Left kidney (tissue), 8 donors: ENCODE measurements at places on chromosomes 7 and 10.

DNA sequence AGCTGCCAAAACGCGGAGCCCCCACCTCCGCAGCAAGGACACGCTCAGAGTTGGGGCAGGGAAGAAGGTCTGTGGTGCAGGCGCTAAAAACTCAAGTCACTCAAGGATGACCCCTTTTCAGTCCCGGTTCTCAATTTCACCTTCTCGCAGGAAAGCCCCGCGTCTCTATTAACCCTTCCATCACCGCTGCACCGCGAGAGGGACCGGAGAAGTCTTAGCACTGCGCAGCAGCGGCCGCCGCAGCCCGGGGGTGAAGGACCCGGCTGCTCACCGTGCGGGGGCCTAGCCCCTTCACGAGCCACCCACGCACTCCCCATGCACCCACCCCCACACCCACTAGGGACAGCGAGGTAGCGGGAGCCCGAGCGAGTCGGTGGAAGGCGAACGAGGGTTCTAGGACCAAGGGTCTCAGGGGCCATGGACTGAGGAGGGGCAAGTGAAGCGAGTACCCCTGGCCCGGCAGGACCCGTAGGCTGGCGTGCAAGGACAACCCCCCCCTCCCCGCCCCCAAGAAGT is 162.9 kb downstream of the SH3PXD2A start:
- DNase-seq: no peak

GRCh38 chr10:114279289-114279688 is 40.2 kb downstream of the VWA2 start:
- no peak for DNase-seq

DNA sequence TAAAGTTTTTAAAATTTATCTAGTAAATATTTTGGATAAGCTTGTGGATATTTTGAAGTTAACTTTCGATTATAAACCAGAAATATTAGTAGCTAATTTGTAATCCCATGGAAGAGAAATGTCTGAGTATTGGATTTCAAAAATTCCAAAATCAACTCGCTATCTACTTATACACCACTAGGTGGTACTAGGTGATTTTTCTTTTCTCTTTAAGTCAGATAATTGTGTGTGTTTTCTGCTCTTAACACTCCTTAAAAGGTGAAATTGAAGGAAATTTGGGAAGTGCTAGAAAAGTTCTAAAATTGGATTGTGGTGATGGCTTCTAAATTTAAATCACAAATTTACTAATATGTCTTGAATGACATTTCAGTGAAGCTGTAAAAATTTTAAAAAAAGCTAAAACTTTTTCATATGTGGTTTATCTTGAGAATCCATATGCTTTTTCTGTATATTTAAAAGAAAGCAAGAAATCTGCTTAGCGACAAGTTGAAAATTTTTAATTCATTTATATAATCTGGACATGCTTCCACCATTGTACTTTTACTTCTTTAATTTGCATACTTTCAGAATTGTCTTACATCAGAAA is 90.2 kb downstream of the IPMK start:
- peak; percentile 13 for DNase-seq

- no peak for DNase-seq
Measured at GRCh38 chr7:36366005-36366717, 23.5 kb upstream of the ANLN start.

DNA sequence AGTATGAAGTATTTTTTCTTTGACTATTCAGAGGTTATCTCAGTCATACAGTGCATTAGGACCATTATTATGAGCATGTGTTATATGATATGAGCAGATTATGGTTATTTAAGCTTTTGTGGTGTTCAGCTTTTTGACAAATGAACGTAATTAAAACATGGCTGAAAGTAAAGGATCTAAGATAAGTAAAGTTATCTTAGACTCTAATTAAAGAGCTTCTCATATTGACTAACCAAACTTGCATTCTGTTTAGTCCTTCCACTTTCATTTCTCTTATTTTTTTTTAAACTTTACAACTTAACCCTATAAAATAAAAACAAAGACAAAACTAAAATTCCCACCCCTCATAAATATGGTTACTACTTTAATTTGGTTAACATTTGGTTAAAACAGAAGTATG is 6.9 kb upstream of the GPR85 start:
- DNase-seq: no peak

DNA sequence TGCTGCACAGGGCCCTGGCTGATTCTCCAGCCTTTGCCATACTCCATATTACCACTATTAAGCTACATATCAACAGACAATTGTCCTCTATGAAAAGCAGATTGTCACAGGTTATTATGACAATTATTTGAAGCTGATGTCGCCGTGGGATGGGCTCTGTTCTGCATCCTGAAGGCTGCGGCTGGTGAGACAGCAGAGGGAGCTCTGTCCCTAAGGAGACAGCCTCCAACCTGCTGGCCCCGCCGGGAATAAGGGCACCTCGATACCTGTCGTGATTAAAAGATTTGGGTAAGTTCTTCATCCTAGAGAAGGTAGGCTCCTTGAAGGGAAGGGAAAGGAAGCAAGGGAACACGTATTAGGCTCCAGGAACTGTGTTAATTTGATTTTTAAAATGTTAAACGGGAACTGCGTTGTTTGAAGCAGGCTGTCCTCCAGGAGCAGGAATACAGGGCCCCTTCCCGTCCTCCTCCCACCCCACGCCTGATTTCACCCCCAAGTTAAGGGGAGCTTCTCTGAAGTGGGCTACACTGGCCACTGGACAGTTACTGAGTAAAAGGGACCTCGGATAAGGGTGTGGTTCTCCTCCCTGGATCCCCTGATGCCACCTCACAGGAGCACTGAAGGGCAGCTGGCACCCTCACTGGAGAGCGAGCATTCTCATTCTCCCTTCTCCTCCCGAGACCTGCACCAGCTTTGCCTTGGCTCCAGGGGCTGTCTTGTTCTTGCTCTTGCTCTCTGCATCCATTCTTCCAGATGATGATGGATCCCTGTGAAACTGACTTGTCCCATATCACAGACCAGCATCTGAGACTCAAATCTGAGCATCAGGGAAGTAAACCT is 11.8 kb upstream of the TIAL1 start:
- no peak for DNase-seq

DNA sequence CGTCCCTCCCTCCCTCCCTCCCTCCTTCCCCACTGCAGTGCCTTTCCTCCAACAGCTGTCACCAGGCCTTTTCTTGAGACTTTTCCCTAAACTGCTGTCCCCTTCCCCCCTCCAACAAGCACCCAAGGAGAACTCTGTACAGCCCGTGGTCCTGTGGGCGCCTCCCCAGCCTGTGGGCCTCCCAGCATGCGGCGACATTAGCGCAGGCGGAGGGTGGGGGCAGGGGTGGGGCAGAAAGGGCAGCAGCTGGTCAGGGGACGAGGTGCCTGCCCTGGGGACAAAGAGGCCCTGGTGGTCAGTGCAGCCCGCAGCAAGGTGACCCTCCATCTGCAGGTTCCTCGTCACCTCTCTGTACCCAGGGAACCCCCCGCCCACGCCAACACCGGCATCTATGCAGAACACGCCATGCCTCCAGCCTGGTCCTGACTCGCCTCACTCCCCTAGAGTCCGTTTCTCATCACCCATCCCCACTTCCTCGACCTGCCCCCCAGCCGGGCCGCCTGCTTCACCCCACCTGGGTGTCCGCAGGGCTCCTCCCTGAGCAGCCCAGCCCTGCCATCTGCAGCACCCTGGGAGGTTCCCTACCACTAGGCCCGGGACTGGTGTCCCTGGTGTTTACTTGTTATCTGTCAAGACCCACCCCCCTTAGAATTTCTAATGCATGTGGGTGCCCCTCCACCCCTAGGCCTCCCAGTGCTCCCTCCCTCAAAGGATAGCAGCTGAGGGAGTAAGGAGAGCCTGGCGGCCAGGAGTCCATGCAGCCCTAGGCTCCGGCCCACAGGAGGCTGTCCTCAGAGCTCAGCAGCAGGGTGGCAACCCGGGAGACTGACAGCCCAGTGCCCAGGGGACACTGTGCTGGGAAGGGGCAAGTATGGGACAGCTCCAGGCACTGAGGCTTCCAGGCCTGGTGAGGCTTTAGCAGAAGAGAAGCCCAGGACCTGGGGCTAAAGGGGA is 147.8 kb downstream of the ARHGAP22 start:
- DNase-seq: no peak

- no peak for DNase-seq
Measured at GRCh38 chr10:45646384-45647050, 26.1 kb downstream of the ZFAND4 start.

DNA sequence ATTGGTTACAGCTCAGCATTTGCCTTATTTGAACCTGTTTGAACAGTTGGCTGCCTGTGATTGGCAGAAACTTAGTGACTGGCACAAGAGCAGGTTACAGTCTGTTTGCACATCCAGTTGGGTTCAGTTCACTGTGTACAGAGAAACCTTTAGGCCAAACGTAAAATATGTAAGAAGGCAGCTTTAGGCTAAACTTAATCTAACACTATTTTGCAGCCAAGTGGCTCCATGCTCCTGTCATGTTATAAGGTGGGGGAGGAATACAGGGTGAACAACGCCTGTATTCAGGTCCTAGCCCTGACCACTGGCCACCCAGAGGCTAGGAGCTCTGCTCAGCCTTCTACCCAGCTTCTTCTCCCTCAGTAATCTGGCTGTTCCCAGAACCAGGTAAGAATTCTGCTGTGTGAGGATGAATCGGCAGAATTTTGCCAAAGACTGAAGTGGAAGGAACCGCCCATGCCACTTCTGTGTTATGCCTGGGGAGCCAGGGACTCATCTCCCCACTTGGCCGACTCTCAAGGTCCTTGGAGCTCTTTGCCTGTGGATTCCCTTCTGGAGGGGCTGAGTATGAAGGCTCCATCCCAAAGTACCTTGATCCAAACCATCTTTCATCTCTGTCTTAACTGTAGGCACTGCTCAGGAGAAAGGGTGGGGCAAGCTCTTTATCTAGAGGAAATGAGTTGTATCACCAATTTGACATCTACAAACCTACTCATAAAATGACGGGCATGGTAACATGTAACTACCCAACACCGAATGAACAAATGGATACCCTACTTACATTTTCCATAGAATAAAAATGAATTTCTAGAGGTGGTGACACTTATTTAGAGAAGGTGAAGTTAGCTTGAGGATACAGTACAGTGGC is 164.4 kb upstream of the NAMPT start:
- DNase-seq: no peak

- DNase-seq: no peak
Measured at GRCh38 chr10:43075612-43076003, 1.3 kb upstream of the RET start.

DNA sequence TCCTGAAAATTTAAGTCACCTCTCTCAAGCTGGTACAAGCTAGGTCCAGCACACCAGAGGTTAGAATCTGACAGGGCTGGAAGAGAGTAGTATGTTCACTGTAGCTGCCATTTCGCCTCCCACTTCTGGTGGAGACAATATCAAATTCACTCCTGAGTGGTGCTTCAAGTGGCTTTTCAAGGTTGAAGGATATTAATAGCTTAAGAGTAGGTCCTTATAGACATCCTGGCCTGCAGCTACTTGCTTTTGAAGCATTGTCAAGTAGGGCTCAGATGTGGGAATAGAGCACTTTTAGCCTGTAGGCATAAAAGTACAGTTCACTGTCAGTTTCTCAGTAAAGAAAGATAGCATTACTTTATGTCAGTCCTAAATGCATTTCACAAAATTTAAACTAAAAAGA is 270.5 kb upstream of the PLPP4 start:
- DNase-seq: no peak

- DNase-seq: no peak
Measured at GRCh38 chr7:149788300-149788851, 15.0 kb upstream of the ZNF467 start.

DNA sequence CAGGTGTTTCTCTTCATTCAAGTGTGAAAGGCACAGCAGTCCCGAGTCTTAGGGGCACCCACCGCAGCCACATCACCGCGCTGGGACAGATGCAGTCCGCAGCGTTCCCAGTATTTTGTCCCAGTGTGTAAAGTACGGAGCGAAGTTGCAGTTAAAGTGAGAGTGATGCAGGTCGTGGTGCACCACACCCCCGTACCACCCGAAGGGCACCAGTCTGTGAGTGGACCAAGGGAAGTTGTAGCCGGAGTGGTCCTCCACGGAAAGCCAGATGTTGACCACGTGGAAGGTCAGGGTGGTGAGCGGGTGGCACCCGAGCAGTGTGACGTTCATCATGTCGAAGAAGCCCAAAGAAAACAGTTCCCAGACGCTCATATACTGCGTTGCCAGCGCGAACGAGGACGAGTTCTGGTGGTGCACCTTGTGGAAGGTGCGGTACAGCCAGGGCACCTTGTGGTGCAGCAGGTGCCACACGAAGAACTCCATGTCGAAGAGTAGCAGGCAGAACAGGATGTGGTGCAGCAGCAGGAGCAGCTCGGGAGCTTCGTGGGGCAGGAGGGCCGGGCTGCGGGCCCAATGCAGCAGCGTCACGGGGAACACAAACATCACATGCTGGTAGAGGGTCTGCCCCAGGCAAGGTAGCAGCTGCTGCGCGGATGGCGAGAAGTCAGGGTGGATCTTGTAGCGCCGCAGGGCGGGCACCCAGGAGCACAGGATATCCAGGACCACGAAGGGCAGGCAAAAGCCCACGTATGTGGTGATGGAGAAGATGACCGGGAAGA is 526 bp downstream of the CH25H start:
- DNase-seq: no peak

- no peak for DNase-seq
Measured at GRCh38 chr10:65943451-65943850, 982.4 kb upstream of the LRRTM3 start.

GRCh38 chr10:4066581-4067390 is 281.8 kb upstream of the KLF6 start:
- DNase-seq: no peak

DNA sequence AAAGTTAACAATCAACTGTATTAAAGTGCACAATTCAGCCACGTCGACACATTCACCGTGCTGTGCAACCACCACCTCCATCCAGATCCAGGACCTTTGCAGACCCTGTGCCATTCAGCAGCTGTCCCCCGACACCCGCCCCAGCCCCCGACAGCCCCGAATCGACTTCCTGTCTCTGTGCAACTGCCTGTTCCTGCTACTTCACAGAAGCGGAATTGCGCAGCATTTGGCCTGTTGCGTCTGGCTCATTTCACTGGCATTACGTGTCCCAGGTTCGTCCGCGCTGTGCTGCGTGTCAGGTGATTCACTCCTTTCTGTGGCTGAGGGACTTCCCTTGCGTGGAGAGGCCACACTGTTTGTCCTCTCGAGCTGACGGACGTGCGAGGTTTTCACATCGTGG is 33.2 kb upstream of the DNAAF5 start:
- DNase-seq: no peak

- no peak for DNase-seq
Measured at GRCh38 chr7:132932296-132933071, 149.4 kb downstream of the CHCHD3 start.

DNA sequence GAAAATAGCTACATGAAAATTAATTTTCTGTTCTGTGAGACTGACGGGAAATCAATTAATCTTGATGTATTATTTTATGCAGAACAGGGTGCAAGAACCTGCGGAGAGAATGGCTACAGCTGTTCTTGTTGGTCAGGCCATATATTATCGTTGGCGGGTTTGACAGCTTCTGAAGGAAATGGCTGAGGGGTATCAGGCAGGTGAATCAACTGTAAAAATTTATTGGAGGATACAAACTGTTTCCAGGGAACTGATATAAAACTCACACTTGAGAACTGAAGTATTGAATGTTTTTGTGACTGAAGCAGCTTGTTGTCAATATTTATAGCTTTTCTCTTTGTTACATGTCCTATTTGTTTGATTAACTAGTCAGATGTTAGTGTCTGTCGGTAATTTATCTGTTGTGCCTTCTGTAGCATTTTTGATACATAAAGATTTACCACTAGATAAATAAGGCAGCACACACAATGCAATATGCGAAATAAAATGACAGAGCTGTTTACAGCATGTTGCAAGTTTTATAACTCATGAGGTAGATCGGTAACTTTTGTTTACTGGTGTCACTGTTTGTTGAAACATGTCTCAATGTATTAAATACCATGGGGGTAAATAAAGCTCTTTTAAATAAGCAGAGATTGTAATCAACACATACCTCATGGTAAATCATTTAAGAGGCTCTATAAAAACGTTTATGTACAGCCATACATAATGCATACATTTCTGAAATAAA is 308.2 kb downstream of the LRMDA start:
- no peak for DNase-seq
